ENCODE measurements at places on chromosomes 16 and 17. TPM values are rescaled to one million over a fixed set of nuclear protein-coding genes. Genes with fewer than 3 reads are reported as not detected.

DNA sequence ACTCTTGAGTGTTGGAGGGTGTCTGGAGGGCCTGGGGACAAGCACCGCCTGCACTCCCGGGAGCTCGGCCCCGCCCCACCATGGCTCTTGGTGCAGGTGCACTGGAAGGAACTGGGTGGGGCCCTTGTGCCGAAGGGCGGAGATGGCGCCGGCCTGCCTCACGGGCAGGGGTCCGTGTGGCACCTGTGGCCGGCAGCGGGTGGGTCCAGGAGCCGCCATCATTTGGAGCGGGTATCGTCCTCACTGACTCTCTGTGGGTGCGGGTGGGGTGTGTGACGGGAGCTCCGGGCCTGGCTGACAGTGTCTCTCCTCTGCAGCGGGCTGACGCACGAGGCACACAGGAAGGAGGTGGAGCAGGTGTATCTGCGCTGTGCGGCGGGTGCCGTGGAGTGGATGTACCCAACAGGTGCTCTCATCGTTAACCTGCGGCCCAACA lies 5.2 kb downstream of the METRNL start:
- peak overlapping the region; percentile 12 for H3K4me3 ChIP-seq
- no peaks in the 10 kb centered on the region for H3K27me3 ChIP-seq

DNA sequence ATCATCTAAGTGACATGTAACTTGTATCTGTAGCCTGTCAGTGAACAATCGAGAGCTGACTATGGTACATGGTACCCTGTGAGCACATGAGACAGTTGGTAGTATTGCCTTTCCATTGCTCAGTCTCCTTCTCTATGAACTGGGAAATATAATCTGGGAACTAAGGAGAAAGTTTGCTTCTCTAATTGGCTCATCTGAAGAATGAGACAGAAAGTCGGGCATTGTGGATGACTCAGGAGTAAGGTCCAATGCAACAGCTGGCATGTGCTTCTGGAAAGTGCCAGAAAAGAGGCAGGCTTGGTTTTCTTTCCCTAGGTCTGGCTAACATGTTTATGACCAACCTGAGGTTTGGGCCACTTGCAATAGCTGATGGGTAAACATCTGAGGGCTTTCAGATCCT lies 51.9 kb downstream of the ZZEF1 start:
- no peak for DNase-seq
- H3K27me3 ChIP-seq: no peaks in the 10 kb centered on the region
- peaks cover 93% of the 10 kb centered on the region for H3K36me3 ChIP-seq

DNA sequence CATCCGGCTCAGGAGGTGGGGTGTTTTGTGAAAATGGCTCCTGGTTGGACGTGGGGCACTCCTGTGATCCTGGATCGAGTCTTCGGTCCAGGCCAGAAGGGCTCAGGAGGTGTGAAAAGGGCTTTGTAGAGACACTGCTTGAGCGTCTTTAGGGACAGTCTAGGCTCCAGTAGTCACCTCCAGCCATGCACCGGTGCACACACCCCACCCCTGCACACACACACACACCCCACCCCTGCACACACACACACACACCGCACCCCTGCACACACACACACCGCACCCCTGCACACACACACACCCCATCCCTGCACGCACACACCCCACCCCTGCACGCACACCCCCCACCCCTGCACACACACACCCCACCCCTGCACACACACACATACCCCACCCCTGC lies 19.1 kb downstream of the CHMP1A start:
- H3K36me3 ChIP-seq: no peaks in the 10 kb centered on the region
- no peak overlapping the region for H3K4me3 ChIP-seq
- H3K4me1 ChIP-seq: peaks cover 6% of the 10 kb centered on the region

DNA sequence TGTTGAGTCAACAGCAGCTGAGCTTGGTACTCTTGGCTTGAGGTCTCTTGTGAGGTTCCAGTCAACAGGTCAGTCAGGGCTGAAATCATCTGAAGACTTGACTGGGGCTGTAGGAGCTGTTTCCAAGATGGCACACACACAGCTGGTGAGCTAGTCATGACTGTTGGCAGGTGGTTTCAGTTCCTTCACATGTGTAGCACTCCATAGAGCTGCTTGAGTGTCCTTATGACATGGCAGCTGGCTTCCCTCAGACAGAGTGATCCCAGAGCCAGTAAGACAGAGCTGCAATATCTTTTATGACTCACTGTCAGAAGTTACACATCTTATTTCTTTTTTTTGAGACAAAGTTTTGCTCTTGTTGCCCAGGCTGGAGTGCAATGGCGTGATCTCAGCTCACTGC lies 19.5 kb upstream of the GAS7 start:
- no peak overlapping the region for H3K27ac ChIP-seq
- H3K4me1 ChIP-seq: no peaks in the 10 kb centered on the region
- DNase-seq: no peak
- H3K4me3 ChIP-seq: no peak overlapping the region
- no peaks in the 10 kb centered on the region for H3K36me3 ChIP-seq

- H3K27me3 ChIP-seq: no peaks in the 10 kb centered on the region
- no peak overlapping the region for H3K4me3 ChIP-seq
- peaks cover 22% of the 10 kb centered on the region for H3K4me1 ChIP-seq
- DNase-seq: no peak
- H3K36me3 ChIP-seq: peaks cover 20% of the 10 kb centered on the region
These were observed 3.9 kb upstream of the WFIKKN1 start for GRCh38 chr16:626787-627453.

DNA sequence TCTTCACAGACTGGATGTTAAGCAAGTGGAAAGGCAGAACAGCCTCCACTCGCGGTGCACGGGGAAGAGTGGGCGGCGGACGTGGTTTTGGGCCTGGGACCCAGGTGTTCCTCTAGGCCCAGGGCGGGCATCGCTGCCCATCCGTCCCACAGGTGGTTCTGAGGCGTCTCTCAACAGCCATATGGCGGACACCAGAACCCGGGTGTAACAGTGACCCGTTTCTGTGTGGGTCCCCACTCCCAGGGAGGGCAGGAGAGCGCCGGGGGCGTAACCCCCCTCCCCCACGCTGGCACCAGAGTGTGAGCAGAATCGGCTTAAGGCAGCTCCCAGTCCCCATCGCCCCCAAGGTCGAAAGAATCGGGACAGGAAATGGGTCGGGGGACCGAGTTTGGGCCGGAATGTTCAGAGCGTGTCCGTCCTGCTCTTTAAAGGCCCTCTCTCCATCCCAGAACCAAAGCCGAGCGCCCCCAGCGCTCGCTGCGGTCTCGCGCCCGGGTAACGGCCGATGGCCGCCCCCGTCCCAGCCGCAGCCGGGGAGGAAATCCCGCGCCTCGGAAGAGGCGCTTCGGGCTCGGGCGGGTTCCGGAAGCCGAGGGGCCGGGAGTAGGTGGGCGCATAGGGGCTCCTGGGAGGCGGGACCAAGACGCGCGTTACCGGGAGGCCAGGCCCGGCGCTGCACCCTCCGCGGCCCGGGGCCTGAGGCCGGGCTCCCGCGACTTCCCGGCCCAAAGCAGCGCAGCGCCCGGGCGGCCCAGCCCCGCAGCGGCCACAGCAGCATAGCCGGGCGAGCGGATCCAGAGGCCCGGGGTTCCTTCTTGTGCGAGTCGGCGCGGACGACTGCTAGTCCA lies at the start of gene TK2:
Gene TK2, minus strand, starts transcription at position 839 of the 848 bp plus-strand sequence. Its CDS starts 61 bp downstream, at position 778.
- no peaks in the 10 kb centered on the region for H3K27me3 ChIP-seq
- peak within 1 kb of the TSS; percentile 75 for H3K4me3 ChIP-seq
- H3K4me1 ChIP-seq: peaks cover 42% of the 10 kb centered on the region

DNA sequence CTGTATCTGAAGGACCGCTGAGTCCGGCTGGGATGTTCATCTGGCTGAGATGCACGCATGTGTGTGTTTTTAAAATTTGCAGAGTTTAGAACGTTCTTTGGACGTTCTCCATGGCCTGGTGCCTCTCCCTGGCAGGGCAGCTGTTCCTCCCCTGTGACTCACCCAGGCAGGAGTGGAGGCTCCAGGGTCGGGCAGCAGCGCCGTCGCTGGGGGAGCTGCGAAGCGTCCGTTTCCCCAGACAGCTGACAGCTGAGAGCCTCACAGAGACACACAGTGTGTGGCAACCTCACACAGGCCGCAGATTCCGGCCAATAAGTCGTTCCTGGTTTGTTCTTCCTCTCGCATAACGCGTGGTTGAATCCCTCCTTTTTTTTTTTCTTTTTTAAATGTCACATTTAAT lies 80.6 kb downstream of the OR1D5 start:
- no peaks in the 10 kb centered on the region for H3K36me3 ChIP-seq
- H3K4me3 ChIP-seq: no peak overlapping the region
- no peaks in the 10 kb centered on the region for H3K27me3 ChIP-seq

DNA sequence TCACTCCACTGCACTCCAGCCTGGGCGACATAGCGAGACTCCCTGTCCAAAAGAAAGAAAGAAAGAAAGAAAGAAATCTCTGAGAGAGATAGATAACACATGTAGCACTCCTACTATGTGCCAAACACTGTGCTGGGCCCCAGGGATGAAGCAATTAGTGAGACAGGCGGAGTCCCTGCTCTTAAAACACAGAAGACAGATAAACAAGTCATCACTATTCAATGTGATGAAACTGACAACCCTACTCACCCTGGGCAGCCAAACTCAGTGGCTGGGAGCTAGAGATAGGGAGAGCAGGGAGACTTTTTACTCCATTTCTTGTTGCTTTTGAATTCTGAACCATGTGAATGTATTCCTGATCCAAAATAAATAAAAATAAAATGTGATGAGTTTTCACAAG lies 35.2 kb upstream of the GOSR2 start:
- H3K36me3 ChIP-seq: no peaks in the 10 kb centered on the region
- peaks cover 8% of the 10 kb centered on the region for H3K27me3 ChIP-seq
- H3K27ac ChIP-seq: no peak overlapping the region
- H3K4me3 ChIP-seq: no peak overlapping the region

GRCh38 chr17:17911001-17911613 lies 61.1 kb downstream of the TOM1L2 start:
- peak; percentile 51 for DNase-seq
- no peaks in the 10 kb centered on the region for H3K36me3 ChIP-seq
- no peak overlapping the region for H3K27ac ChIP-seq
- peaks cover 27% of the 10 kb centered on the region for H3K4me1 ChIP-seq
- H3K4me3 ChIP-seq: no peak overlapping the region

ABCC11 gene
- not detected for total RNA-seq

DLX3 gene
- total RNA-seq: 0.69 TPM

AGRP gene
- 4.9 TPM for total RNA-seq
